Urothelium cell line (cell line): ENCODE measurements at places on chromosomes 11 and 22.

- DNase-seq, result no peak
Observed at GRCh38 chr22:45628515-45628914, 43.1 kb upstream of the ATXN10 start.

DNA sequence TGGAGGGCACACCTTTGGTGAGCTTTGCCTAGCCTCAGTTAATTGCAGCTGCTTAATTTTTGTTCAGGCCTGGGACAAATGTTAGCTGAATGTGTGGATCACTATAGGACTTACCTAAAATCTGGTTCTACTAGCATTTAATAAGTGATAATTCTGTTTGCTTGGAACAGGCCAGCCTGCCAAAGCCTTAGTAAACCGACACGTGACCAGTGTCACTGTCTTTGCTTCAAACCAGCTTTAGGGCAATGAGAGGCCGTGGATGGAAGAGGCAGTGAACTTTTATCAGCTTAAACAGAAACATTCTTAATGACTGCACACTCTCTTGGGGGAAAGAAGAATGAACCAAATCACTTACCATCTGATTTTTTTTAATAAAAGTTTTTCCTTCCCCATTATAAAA, 10.8 kb downstream of the PARVA start:
- no peak for DNase-seq

GRCh38 chr11:123151796-123152195, 43.3 kb downstream of the CLMP start:
- no peak for DNase-seq

DNA sequence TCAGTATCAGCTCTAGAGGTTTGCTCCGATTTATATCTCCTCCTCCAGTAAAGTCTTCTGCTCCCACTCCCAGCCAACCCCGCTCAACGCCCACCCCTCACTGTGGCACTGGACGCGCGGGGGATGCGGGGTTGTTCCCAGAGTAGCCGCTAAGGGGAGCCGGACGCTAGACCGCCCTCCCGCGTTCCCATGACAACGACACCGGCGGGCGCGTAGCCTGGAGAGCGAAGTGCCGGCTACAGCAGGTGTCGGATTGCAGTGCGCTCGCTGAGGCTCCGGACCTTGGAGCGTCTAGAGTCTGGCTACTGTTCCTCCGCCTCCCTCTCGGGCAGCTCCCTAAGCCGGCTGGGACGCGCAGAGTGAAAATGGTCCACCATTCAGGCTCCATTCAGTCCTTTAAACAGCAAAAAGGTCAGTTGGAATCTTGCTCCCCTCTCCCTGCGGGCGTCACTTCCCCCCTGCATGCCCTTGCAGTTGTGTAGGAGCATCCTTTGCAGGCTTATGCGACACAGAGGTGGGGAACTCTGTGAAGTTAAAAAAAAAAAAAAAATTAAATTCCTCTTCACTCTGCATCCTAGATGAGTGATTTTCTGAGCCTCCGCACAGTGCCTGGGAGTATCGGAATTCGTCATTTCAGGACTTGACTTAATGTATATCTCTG, at the start of gene ANO3:
TSS of gene ANO3 (plus strand) at position 220 of the 661 bp plus-strand sequence. CDS start at position 366, 146 bp downstream.
- DNase-seq, result peak; percentile 92

DNA sequence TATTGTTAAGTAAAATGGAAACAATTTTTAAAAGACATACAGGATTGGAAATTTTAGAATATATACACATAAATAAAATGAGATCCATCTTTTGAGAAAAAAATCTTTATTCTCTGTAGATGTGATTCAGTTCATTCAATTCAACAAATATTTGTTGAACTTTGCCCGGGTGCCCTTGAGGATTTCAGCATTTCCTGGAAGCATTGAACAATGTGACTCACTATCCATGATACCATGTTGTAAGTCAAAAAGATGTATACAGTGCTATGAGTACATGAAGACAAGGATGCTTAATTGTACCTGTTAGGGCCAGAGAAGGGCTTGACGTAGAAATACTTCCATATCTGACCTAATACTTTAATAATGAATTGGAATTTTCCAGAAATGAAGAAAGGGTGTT, 353.7 kb downstream of the METTL15 start:
- no peak for DNase-seq

- DNase-seq, result no peak
Observed at GRCh38 chr11:115528225-115528624, 24.0 kb upstream of the CADM1 start.

- no peak for DNase-seq
Observed at GRCh38 chr11:80388130-80388529, 947.3 kb upstream of the TENM4 start.

- peak; percentile 78 for DNase-seq
Observed at GRCh38 chr22:37681556-37682049, 4.5 kb upstream of the NOL12 start.

DNA sequence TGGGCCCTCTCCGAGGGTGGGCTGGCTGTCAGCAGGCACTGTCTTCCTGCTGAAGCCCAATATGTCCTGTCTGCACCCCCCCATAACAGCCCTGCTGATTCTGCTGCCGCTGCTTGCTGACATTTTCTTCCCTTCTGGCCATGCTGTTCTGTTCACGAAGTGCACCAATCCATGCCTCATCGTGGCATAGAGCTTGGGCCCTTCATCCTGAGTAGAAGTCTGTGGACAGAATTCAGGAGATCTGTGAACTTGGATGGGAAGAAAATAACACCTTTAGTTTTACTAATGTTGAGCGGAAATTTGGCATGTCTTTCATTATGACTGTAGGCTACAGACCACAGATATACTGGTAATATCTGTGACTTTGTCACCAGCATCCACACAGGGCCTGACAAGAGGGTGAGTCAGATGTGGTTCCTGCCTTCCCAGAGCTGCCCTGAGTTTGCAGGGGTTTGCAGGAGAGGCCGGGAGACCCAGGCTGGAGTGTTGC, 14.1 kb upstream of the KIAA0930 start:
- DNase-seq, result no peak

GRCh38 chr11:73192272-73192671, 25.8 kb upstream of the P2RY2 start:
- peak; percentile 63 for DNase-seq

DNA sequence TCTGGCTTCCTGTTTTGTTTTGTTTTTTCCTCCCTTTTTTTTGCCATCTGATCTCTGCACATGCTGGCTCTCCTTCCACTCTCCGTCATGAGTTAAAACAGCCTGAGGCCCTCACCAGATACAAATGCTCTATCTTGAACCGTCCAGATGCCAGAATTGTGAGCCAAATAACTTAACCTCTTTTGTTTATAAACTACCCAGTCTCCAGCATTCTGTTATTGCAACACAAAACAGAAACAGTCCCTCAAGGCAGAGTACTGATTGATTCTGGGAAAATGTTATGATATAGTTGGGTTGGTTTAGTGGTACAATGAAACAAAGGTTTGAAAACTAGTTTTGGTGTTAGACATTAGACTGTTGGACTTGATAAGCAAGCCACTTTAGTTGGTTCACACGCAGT, 1390.0 kb upstream of the RAG2 start:
- DNase-seq, result no peak

DNA sequence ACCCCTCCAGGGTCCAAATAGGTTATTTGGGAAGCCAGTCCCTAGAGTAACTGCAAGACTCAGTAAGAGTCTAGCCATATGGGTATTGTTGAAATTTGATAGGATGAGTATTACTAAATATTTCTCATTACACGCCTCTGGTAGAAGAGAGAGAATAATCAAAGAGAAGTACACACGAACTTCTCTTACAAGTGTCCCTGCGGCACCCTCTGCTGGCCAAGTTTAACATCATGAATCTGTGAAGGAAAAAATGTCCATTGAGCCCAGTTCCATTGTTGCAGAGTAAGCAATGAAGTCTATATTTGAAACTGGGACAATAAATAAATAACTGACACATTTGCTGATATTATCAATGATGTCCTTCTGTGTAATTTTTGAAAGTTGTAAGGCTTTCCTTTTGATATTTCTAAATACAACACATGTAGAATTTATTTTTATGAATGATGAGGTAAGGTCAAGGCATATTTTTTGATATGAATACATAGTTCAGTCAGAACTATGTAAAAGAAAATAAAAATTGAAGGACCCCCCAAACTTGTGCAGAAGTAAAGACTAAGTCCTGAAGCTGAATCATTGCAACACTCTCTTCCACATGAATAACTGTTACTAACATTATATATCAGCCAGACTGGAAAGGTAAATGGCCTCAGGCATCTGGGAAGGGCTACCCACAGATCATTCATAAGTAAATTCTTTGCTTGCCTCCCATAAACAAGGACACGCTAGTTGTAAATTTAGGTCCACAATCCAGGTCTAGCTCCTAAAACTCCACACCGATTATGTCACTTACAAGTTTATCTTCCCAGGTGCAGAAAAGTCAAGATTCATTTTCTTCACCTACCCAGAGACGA, 10.0 kb downstream of the OR51L1 start:
- DNase-seq, result peak; percentile 46

- DNase-seq, result no peak
Observed at GRCh38 chr11:8101421-8101820, 20.4 kb downstream of the TUB start.

- DNase-seq, result no peak
Observed at GRCh38 chr22:35514366-35514765, 26.3 kb upstream of the RASD2 start.

DNA sequence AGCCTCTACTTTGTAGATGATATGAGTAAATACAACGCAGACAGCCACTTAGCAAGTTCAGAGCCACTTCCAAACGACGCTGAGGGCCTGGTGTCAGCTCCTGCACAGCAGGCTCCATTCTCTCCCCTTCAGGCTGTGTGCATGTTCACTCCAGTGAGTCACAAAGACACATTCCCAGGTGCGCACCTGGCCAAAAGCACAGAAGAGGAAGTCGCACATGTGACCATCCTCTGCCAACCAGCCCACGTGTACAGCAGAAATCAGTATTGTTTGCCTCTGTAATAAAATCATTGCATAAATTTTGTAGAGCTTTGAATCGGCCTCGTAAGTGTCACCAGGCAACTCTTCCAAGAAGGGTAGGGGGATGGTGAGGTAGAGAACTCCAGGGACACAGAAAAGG, 19.5 kb upstream of the TPH1 start:
- DNase-seq, result no peak

DNA sequence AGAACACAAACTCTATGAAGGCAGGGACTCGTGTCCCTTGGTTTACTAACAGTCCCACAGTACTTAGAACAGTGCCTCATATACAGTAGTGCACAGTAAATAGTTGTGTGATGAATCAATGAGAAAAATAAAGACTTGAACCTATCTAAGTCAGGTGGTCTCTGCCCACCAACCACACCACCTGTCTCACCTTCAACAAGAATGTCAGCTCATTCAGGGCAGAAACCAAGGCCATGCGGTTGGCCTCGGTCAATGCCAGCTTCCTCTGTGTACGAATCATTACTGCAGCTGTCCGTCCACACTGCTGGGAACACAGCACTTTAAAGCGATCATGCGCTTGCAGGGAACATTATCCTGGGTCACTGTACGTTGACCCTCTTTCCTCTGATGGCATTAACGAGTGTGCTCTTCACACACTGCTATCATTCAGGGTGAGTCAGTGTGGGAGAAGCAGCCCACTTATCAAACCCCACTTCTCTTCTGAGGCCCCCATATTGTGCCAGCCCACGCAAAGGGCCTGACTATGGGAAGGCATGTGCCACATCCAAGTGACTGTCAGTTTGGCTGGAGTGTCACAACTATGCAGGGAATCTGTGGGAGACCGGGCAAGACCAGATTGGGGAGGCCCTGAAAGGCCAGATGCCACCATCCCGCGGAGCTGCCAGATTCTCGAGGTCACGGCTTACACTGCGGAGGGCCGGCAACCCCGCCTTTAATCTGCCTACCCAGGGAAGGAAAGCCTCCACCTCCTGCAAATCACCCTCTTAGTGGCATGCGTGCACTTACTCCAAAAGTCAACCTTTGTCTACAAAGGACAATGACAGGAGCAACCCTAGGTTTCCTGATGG, 36.1 kb downstream of the LARGE1 start:
- no peak for DNase-seq

DNA sequence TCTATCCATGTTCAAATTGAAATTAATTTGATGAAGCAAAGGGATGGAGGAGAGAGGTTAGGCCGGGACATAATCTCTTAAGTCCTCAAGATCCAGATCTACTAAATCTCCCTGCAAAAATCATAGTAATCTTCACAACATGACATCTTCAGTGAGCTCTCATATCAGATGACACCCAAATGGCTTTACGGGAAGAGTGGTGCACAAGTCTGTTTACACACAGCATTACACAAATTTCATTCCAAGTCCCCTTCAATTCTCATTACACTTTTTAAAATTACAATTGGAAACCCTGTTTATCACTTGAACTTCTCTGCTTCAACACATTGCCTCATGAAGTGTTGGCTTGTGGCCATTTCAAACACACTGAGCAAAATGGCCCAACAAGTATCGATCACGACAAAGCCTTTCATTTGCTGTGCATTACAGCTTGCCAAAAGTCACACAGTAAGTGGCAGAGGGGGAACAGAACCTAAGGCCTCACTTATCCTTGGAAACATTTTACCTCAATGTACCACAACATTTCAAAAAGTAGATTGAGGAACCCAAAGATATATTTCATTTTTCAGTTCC, 17.9 kb upstream of the TPH1 start:
- no peak for DNase-seq

DNA sequence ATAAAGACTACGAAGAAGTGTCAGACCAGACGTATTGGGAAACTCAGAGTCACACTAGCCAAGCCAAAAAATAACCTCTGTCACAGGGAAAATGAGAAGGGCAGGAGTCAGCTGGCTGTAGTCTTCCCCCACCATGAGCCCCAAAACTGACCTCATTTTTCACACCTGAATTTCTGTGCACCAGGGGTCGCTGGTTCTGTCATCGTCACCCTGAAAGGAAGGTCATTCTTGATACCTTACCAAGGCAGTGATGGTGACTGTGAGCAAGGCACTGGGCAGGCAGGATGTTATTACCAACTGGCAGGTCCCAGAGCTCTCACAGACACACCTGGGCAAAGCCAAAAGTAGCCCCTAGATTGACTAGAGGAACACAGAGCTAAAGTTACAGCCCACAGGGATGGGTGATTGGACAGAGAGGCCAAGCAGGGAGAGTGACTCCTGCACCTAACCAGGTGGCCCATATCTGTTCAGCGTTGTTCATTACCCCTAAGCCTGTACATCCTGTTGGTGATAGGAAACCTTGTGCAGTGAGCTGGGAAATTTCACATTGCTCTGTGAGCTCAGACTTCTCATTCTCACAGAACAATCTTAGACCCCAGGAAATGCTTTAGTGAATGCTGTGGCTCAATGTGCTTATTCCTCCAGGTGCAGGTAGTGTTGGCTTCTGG, 32.3 kb upstream of the OR56A1 start:
- DNase-seq, result no peak

DNA sequence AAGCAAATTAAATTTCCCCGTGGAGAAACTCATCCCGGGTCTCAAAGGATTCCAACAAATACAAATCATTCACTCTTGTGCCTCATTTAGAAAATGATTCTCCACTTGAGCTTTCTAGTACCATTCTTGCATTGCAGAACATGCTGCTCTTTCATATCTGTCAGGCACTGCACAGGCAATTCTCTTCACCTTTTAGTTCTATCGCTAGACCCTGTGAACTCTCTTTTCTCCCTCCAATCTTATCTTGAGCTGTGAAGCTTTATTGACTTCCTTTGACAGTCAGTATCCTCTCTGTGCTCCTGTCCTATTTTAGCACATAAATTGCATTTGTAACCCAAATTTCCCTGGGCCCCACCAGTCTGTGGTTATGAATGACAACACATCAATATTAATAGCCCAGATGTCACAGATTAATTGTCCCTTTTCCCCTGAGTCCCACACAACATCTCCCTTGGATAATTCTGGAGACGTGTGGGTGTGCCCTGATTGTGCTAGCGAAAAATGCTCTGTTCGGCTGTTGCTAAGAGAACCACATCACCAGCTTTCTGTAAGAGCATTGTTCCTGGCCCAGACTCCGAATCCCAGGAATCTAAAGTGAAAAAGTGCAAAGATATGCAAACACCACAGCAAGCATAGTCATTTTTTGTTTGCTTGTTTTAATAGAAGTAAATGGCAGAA, 22.4 kb upstream of the SC5D start:
- no peak for DNase-seq
